ENCODE measurements at places on chromosomes 6 and 20.

DNA sequence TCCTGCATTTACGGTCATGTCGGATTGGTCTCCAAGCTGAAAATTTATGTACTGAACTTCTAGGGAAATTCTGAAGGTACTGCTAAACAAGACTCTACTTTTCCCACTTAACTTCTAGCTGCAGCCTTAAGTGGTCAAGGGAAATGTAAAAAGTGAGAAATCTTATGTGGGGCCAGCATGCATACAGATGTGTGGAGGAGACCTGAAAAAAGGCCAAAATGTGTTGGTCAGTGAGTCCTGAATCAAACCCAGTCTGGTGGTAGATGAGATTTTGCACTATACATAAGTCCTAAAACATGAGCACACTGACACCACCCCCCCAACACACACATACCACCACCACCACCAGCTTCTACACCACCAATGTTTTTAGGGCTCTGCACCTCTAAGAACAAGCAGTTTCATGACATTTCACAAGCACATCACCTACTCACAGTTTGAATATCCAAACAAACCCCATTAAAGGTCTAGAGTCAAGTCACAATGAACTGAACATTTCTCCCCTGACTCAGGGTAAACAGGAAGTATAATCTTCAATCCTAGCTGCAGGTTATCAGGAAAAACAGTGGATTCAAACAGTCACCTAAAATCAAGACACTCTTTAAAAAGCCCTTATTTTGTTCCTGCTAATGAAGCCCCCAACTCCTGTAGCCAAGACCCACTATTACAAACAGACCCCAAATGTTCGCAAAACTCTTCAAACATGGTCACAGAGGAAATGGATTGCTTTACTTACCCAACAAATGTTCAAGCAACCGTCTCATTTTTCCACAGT, 1.6 kb downstream of the ZMYND8 start:
- H3K36me3 ChIP-seq, result no peaks in the 10 kb centered on the region
- H3K4me1 ChIP-seq, result peaks cover 54% of the 10 kb centered on the region
- peak overlapping the region; percentile 89 for H3K4me3 ChIP-seq
- no peak for DNase-seq
- no peaks in the 10 kb centered on the region for H3K27me3 ChIP-seq

GRCh38 chr6:5164092-5164491, 79.0 kb downstream of the PPP1R3G start:
- DNase-seq, result no peak
- peak overlapping the region; percentile 11 for H3K27ac ChIP-seq
- H3K36me3 ChIP-seq, result peaks cover under 1% of the 10 kb centered on the region

- DNase-seq, result no peak
- no peak overlapping the region for H3K27ac ChIP-seq
- no peak overlapping the region for H3K4me3 ChIP-seq
- no peaks in the 10 kb centered on the region for H3K36me3 ChIP-seq
- H3K27me3 ChIP-seq, result peaks cover 24% of the 10 kb centered on the region
- H3K4me1 ChIP-seq, result peaks cover 18% of the 10 kb centered on the region
Measured at GRCh38 chr20:16710781-16711180, 19.0 kb upstream of the SNRPB2 start.

DNA sequence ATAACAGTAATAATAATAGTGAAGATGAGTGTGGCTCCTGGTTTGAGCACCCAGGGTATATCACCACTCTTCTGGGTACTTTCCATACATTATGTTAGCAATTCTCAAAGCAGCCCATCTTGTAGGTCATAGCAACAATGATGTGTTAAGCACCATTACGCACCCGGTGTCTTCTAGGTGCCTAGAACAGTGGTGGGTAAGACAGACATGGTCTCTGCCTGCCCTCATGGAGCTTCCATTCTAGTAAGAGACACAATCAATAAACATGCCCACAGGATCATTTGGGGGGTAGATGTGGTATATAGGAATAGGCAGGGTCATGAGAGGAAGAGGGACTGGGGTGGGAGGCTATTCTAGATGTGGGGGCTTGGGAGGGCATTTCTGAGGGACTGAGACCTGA, 21.0 kb upstream of the OCSTAMP start:
- no peaks in the 10 kb centered on the region for H3K36me3 ChIP-seq
- H3K27ac ChIP-seq, result no peak overlapping the region

GRCh38 chr6:130888246-130888645, 61.0 kb downstream of the SMLR1 start:
- no peaks in the 10 kb centered on the region for H3K27me3 ChIP-seq
- no peak overlapping the region for H3K4me3 ChIP-seq
- H3K36me3 ChIP-seq, result peaks cover 3% of the 10 kb centered on the region

All from T-helper 17 cell (primary cell).